Fibroblast of lung (primary cell): ENCODE measurements at places on chromosomes 13 and 19.
A peak's percentile ranks its signal among the peaks of the same experiment; 100 is the strongest.

- DNase-seq: no peak
Observed at GRCh38 chr19:38812841-38813320, at the start of gene LGALS4. Gene LGALS4, minus strand, starts transcription at chr19:38812945. Its CDS starts 59 bp downstream, at chr19:38812886.

DNA sequence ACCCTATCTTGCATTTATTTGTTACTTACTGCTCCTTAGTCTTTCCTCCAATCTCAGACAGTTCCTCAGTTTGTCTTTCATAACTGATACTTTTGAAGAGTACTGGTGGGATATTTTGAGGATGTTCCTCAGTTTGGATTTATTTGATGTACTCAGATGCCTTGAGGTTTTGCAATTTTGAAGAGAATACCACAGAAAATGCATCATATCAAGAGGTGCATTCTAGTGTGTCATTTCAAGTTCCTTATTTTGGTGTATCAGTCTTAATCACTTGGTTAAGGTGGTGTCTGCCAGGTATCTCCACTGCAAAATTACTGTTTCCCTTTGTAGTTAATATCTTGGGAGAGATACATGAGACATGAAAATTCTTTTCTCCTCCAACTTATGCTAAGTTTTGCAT lies 75.1 kb downstream of the URI1 start:
- no peak for DNase-seq

- DNase-seq: peak; percentile 90
Observed at GRCh38 chr13:23321535-23322241, 111.8 kb downstream of the SACS start.

GRCh38 chr19:1690699-1691307 lies 38.4 kb upstream of the TCF3 start:
- DNase-seq: no peak

DNA sequence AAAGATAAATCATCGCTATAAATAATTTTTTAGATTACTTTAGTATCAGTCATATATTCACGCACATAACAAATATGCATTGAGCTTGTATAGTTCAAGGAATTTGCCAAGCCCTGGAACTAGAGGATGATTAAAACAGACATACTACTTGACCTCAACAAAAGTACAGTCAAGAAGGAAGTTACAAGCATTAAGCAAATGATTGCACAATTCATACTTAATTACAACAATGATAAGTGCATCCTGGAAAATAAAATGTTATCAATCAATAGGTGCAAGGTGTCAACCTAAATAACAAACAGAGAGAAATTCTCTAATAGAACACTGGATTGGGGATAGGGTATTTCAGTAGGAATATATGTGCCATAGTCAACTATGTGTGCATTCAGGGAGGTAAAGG lies 491.2 kb downstream of the GPC5 start:
- peak; percentile 5 for DNase-seq
